Neuronal stem cell (in vitro differentiated cells): ENCODE measurements at places on chromosomes 5 and 9.

DNA sequence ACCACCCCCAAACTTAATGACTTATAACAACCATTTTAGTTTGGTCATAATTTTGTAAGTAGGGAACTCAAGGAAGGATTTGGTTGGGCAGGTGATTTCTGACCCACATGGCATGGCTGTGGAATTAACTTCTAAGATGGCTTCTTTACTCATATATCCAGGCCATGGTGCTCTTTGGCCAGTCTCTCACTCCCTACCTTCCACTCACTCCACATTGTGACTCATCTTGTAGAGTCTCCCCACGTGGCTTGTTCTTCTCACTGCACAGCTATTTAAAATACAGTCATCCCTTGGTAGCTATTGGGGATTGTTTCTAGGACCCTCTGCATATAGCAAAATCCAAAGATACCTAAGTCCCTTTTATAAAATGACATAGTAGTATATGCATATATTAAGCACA lies 76.6 kb upstream of the MAST4 start:
- DNase-seq, result no peak

DNA sequence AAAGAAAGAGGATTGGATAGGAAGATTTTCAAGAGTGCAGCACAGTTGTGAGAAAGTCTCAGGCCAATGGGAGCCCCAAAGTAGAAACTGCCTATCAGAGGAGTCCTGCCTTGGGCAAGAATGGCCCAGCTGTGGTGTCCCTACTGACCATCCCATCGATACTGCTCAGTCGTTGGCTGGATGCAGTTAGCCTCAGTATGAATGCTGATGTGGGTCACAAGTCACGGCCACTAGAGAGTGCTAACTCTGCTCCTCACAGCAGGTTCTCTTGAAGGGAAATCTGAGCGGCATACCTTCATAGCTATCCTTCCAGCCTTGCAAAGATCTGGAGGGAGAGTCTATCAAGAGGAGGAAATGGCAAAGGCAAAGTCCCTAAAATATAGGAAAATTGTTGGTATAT lies 11.6 kb upstream of the CETN3 start:
- no peak for DNase-seq

- DNase-seq, result peak; percentile 18
Observed at GRCh38 chr9:112705768-112706427, 12.0 kb downstream of the INIP start.

DNA sequence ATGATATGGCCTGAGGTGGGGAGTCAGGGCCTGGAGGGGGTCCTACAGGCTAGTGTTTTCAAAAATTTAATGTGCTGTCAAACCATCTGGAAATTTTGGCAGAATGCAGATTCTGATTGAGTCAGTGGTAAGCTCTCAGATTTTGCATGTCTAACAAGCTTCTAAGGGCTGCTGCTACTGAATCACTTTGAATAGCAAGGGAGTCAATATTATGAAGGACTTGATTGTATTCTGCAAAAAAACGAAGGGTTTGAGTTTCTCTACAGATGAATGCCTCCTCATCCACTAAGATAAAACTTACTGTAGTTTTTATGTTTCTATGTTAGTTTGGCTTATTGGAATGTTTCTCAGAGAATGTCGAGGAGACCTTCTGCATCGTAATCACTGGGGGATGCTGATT lies 179.5 kb downstream of the TMEM38B start:
- no peak for DNase-seq

DNA sequence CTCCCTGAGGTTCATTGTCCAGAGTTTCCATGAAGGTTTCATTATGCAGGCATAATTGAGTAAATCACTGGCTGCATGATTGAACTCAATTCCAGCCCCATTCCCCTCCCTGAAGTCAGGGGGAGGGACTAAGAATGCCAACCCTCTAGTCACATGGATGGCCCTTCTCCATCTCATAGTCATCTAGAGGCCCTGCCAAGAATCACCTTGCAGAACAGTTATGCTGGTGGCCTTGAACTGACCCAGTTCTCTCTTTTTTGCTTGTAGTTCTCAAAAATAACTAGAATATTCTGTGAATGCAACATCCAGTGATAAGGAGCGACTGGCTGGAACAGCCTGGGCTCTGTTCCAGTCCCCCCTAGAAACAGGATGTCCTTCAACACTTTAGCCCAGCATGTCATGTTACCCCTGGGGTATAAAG lies 31.7 kb downstream of the SLC35A4 start:
- no peak for DNase-seq
